G401 (cell line): ENCODE measurements at places on chromosomes 3 and 15.

- no peak for DNase-seq
Measured at GRCh38 chr3:47523310-47524073, 10.0 kb upstream of the ELP6 start.

DNA sequence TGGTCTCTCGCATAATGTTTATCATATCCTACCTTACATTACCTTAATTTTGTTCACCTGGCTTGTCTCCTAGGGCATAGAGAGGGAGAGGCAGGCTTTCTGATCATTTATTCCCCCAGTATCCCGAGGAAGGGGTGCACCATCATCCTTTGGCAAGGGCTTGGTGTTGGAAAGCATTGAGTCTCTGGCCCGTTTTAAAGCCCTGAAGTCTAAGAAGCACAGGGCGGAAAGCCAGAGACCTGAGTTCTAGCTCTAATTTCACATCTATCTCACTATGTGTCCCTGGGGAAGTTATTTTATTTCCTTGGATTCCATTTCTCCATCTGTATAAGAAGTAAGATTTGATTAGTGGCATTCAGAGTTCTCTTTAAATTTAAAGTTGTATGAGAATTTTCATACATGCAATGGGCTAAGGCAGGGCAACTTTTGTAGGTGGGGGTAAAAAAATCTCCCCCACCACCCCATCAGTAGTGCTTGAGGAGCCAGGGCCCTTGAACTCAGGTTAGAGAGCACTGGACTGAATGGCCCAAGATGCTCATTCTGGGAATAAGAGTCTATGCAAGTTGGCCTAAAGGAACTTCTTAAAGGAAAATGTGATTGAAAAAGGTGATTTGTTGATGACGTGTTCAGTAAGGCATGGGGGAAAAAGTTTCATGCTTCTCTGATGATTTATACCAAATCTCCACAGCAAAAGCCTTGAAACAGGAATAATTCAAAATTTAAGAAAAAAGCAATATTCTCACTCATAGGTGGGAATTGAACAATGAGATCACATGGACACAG, 10.1 kb downstream of the TMC3 start:
- no peak for DNase-seq

DNA sequence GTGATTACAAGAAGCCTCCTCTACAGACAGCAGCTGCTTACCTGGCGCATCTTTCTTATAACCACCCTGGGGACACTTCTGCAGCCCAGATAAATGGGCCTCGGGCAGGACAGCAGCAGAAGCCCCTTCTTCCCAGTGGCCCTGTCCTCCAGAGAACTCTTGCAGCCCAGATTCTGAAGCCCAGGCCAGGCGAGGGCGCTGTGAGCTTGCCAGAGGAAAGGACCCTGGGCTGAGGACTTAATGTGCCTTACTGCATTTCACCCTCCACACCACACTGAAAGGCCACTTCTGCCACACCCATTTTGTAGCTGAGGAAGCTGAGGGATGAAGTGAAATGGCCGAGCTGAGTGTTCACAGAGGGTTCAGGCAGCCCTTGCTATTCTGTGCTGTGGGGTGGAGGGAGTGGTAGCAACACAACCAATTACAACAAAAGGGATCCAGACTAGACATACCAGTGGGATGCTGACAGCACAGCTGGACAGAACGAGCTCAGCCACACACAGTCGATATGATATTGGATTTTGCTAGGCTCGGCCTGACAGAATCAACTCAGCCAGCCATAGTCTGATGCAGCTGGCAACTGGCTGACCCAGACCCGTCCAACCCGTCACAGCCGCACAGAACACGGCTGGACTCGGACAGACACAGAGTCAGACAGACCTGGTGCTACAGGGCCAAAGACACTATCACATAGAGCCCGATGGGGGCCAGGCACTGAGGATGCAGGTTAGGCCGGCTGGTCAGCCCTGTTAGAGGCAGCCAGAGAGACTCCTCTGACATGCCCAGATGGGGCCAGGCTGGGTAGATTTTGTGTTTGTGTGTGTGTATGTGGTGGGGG, 7.3 kb downstream of the ACOX2 start:
- no peak for DNase-seq

DNA sequence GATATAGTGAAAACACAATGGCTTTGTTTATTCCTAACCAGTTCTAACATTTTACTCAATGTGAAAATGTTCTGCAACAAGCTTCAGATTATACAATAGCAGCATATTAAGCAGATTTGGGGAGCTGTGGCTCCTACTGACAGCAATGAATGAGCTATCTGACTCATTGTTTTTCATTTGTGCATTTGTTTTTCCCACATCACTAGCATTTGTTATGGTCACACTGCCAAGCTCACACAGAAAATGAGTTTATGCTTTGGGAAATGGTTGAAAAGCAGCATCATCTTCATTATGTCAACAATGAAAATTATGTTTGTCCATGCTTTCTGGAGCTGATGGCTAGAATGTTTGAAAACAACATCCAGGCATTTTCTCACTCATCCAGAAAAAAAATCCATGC, 53.5 kb downstream of the ZPLD1 start:
- DNase-seq: no peak
